Activated CD4-positive, CD25-positive, alpha-beta regulatory T cell treated with anti-CD3 and anti-CD28 coated beads, Interleukin-2, amount 50 U/mL, for 72 hours (primary cell): ENCODE measurements at places on chromosomes 16 and 17.

GRCh38 chr16:84486551-84487235 lies 17.8 kb downstream of the MEAK7 start:
- DNase-seq: no peak

- DNase-seq: no peak
These were observed 2.0 kb upstream of the GRIN2C start for GRCh38 chr17:74861662-74862107.

DNA sequence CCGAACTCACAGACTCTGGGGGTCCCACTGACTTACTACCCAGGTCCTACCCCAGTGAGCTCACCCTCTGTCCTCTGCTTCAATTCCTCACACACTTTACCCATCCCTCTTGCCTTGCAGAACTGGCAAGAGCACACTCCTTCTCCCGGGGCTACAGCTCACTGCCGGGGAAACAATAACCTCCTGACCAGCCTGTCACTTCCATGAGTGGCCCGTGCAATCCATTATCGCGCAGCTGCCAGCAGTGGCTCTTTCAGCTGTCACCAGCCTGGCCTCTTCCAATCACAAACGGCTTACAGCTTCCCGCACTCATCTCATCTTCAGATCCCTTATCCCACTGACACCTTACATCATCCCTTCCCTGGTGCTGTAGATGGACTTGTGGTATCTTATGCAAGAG lies 79.5 kb downstream of the CPPED1 start:
- DNase-seq: no peak

- DNase-seq: no peak
These were observed 157.2 kb upstream of the FOXF1 start for GRCh38 chr16:86353148-86353547.
